ENCODE measurements at places on chromosomes 5 and 9. TPM values are rescaled to one million over a fixed set of nuclear protein-coding genes. Genes with fewer than 3 reads are reported as not detected.

SAXO1 gene
- not detected for total RNA-seq

CDH6 gene
- total RNA-seq = 3.9 TPM

PROP1 gene
- not detected for total RNA-seq

SOHLH1 gene
- total RNA-seq = not detected
